Hematopoietic multipotent progenitor cell treated with erythropoietin and hydrocortisone succinate and interleukin-3 and kit ligand, for 17 days (in vitro differentiated cells): ENCODE measurements at places on chromosomes 3 and 15.

DNA sequence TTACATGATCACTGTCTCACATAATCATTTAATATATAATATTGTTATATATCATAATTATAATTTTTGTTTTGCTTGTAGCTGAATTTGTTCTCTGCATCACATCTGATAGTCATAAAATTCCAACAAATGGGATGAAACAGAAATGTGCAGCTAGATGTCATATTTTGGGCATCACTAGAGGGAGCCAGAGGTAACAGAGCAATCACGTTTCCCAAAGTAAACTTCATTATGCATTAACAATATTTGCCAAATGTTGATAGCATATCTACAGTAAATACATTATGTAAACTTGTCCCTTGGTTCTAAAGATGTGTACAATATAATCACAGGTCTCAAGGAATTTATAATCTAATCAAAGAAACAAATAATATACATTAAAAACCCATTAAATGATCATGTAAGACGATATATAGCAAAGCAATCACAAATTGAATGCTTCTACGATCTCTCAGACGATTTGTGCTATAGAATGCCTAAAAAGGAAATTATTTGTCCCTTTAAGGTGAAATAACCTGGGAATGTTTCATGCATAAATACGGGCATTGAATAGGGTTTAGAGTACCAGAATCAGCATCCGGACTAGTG, 234.2 kb upstream of the MCTP2 start:
- no peak for DNase-seq

DNA sequence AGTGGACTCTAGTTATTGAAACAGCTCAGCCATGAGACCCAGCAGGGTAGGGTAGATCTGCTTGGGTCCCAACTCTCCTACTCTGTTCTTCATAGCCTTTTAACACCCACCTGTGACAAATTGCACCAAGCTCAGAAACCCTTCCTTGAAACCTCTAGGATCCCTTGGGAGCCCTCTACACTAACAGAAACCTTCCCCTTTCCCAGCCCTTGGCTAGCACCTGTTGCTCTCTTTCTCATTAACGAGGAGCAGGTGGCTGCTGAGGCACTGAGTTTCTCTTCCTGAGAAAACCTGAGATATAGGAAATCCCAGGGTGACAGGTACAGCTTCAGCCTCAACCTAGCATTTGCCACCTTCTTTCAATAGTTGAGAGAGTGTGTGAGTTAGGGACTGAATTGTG, 88.3 kb upstream of the CLSTN2 start:
- no peak for DNase-seq

DNA sequence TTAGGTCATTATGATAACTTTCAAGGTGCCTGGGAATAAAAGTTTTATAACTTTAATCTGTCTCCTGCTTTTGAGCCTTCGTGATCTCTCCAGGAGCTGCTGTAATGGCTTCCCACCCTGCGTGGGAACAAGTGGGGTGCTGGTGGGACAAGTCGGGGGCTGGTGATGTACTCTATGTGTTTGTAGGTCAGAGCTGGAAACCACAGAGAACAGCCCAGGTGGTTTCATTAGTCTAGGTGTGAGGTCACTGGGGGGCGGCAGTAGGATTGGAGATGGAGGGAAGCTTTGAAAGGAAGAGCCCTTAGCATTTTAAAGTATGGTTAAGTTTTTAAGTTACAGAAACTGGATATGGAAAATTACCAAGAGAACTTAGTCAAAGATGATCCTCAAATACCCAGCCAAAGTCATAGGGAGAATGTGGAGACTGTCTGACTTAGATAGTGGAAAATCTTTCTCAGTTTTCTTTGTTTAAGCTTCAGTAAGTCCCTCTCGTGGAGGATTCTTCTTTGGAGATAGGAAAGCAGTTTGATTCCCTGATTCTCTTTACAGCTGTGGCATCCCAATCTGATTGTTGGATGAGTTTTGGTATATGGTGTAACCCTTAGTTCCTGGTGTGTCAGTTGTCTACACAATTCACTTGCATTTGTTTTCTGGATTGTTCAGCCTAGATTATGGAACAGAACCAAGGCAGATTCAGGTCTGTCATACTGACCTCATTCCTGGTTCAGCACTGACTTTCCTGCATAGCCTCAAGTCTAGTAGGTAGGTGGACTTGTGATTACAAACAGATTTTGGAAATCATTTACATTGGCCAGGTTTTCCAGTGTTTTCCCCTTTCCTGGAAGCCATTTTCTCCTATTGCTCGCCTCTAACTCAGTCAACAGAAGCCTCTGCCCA, 115.6 kb downstream of the FNDC3B start:
- no peak for DNase-seq

DNA sequence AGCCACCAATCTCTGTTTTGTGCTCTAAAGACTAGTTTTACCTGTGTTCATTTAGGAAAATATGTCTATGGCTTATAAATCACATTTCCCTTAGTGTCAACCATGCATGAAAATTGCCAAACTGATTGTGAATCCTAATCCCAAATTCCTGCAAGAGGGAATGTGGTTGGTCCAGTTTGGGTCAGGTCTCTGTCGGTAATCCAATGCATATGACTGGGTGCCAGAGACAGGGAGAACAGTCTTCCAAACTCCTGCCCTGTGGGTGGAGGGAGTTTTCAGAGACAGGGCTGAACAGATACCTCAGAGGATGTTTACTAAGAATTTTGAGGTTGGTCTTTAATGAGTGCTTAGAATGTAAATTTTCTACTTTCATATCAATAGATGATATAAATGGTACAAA, 300.5 kb upstream of the ARL6 start:
- no peak for DNase-seq

- DNase-seq, result peak; percentile 55
Observed at GRCh38 chr3:172700936-172701455, 9.9 kb downstream of the NCEH1 start.

GRCh38 chr3:1195947-1196346, 103.1 kb downstream of the CNTN6 start:
- no peak for DNase-seq

DNA sequence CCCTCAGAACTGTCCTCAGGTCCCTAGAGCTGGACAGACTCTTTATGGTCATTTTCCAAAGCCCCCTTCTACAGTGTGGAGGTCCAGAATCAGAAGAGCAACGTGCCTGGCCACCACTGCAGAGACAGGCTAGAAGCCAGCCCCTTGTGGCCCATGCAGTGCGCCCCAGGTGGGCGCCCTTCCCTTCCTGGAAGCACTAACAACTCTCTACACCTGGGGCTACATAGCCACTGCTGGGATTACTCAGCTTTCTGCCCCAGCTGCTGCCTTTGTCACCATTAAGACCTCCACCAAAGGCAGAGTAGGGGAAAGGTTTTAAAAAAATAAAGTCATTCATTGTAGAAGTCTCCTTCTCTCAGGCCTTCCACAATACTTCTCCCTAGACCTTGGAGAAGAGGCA, 2.3 kb downstream of the RASGRP1 start:
- DNase-seq, result no peak

DNA sequence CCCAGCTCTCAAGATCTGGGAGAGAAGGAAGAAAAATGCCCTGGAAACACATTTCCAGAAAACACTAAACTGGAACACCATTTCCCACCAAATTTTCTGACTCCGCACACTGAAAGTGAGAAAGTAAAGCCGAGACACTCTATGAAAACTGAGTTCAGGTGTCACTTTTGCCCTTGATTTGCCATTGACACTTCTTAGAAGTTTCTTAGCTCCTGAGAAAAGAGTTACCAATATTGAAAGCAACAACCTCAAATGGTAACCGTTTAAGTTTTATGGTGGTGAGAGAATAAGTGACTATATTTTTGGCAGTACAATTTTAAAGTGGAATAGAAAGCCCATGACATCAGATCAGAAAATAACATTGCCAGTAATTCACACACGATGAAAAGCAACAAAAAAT, 39.0 kb downstream of the CD86 start:
- DNase-seq, result no peak

GRCh38 chr3:47522082-47522987, 8.8 kb upstream of the ELP6 start:
- peak; percentile 81 for DNase-seq

- no peak for DNase-seq
Observed at GRCh38 chr3:196643201-196643749, 3.8 kb downstream of the NRROS start.

- no peak for DNase-seq
Observed at GRCh38 chr3:135134684-135135075, 339.6 kb downstream of the EPHB1 start.

GRCh38 chr3:150083655-150084042, 113.0 kb upstream of the PFN2 start:
- DNase-seq, result no peak

DNA sequence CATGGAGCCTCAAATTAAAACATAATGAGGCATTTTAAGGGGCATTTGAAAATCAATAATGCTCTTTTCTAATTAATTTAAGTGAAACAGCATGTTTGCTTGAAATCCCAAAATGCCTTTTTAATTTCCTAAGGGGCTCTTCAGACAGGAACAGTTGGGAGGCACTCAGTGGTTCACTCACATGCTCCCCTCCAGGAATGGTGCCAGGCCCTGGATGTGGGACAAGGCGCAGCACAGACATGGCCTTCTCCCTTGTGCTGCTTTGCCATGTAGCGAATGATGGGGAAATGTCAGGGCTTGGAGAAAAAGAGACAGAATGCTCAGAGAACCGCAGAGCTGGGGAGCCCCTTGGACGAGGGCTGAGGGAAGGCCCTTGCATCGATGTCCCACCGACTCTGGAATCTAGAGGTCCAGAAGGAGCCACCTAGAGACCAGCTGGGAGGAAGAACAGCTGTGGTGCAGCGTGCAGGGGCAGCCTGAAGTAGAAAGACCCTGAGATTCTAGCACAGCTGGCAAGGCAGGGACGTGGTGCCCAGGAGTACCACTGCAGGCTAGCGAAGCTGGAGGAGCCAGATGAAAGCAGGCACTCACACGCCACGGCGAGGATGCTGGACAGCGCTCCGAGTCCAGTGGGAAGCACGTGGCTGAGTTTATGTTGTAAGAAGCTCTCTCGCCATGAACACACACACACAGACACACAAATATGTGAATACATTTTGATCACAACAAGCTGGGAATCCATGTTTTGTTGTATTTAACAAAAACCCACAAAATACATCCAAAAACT, 27.0 kb downstream of the NSMCE3 start:
- no peak for DNase-seq

DNA sequence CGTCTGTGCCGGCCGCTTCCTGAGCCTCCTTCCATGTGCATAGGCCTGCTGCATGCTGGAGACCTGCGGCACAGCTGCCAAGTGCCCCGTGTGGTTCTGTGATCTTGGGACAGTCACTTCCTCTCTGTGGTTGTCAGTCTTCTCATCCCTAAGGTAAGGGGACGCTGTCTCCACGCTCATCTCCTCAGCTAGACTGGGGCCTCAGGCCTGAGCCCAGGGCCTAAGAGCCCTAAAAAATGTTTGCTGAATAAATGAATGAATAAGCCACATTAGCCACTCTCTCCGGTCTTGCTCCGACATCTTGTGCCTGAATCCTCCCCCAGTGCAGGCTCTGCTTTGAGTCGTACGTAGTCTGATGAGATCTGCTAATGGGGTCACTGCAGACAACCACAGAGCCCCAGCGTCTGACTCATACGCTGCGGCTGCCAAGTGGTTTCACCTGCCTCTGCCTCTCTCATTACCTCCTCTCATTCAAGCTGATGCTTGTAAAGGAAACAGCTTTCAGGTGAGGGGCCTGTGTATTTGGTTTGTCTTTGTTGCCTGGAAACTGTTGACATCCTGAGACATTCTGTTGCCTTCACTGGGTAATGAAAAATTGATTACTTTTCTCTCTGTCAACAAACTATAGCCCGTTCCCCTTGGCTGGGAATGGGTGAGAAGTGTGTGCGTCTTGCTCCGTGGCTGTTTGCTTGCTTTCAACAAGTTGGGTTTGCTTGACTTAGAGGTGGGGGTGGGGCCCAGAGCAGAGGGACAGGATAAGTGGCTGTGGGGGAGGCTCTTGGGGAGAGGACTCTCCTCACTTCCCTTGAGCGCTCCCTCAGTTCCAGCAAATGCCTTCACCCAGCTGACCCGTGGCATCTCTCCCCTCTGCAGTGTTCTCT, 15.9 kb downstream of the RPLP1 start:
- DNase-seq, result no peak

GRCh38 chr3:78003090-78003489, 963.2 kb downstream of the ROBO2 start:
- no peak for DNase-seq

DNA sequence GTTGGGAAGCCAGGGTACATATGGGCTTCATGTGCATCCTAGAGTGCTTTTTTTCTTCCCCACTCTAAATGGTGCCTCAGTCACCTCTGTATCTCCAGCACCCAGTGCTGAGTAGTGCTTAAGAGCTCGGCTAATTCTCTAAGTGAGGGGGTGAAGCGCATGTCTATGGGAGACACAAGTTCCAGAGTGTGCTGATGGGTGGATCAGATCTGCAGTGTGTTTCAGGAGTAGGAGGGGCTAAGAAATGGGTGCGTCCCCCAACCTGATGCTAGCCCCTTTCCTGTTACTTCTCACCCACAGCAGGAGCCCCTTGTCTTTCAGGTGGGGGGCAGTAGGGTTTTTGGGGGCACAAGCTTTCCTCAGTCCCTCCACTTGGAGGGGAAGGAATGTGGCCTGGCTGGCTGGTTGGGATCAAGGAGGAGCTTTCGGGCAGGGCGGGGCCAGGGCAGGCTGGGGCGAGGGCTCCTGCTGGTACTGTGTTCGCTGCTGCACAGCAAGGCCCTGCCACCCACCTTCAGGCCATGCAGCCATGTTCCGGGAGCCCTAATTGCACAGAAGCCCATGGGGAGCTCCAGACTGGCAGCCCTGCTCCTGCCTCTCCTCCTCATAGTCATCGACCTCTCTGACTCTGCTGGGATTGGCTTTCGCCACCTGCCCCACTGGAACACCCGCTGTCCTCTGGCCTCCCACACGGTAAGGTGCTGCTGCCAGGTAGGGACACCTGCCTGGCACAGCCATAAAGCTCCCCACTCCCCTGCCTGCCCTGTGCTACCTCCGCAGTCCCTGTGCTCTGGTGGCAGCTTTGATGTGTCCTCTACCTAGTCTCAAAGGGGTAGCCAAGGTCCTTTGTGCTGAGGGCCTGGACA, at the start of gene IL17RE:
Gene IL17RE, plus strand, starts transcription at position 477 of the 866 bp plus-strand sequence. Its CDS starts 85 bp downstream, at position 562.
- DNase-seq, result no peak

DNA sequence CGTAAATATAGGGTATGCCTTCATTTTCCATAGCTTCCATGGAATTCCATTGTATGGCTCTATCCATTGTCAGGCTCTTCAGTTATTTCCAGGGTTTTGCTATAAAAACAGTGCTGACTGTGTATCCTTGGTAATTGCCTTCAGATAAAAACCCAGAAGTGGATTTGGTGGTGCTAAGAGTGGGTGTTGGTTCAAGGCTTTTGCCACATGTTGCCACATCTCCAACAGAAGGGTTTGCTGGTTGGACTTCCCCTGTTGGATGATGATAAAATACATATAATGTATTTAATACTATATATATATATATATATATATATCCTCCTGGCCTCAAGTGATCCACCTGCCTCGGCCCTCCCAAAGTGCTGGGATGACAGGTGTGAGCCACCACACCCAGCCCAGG, 97.8 kb downstream of the FLNB start:
- no peak for DNase-seq
